ENCODE measurements at places on chromosomes 11 and 22.

- no peak for DNase-seq
Measured at GRCh38 chr22:37448516-37449127, 21.3 kb upstream of the ELFN2 start.

GRCh38 chr11:117868815-117869561 is 7.5 kb downstream of the FXYD6 start:
- no peak for DNase-seq

DNA sequence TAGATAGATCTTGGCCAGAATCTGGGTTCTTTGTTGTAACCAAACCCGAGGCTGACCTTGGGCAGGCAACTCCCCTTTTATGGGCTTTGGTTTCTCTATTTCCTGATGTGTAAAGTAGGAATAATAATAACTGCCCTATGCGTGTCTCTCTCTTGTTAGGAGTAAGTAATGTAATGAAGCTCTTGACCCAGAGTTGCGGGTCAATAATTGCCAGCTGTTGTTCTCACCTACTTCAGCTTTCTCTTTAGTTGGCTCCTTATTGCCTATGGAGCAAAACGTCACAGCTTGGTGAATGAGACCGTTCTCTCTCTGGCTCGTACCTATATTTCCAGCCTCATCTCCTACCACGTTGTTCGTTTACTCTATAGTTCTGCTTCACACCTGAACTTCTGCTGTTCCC is 56.6 kb upstream of the KIRREL3 start:
- no peak for DNase-seq

- no peak for DNase-seq
Measured at GRCh38 chr11:9732453-9732852, 68.6 kb downstream of the SWAP70 start.

DNA sequence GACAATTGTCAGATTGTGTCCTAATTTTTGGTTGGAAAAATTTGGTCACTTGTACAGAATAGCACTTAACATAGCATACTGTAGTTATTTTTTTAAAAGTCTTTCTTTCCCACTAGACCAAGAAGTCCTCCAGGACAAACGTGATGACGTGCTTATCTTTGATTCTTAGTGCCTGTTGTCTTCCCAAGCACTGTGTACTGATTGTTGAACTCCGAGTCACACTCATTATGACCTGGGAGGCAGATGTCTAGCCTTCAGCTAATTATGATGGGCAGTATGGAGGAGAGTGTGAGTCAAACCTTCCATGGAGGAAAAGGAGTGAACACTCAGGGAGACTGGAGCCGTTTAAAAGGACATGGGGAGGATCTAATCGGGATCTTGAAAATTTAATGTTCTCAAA is 119.8 kb downstream of the SPON1 start:
- DNase-seq, result no peak

GRCh38 chr11:1445741-1446445 is 40.7 kb downstream of the MOB2 start:
- no peak for DNase-seq

DNA sequence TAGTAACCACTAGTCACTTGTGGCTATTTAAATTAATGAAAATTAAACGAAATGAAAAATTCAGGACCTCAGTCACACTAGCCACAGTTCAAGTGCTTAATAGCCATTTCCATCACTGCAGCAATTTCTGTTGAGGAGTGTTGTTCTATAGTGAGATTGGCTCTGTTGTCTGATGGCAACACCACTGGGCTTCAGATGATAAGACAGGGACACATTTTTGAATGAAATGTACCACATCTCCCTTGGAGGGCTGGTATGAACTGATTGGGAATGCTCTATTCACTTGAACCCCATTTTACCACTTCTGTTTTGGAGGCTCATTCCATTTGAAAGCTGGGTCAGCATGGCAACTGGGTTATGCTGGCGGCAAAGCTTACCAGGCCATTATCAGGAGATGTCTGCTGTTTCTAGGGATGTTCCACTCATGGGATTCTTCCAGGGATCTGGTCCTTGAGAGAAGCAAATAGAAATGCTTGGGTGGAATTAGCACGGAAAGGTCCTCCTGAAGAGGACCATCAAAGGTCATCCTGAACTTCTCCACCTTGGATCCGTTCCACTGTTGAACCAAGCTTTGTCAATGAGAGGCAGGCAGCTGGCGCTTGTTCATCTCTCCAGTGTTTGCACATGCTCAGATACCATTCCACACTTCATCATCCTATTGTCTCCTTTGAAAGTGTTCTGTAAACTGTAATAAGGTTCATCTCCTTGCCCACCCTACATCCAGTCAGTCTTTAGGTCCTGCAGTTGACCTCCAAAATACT is 7.6 kb downstream of the AMOTL1 start:
- no peak for DNase-seq

- DNase-seq, result no peak
Measured at GRCh38 chr11:134407321-134407828, 4.7 kb downstream of the B3GAT1 start.

- no peak for DNase-seq
Measured at GRCh38 chr11:27315836-27316235, 47.2 kb downstream of the CCDC34 start.

DNA sequence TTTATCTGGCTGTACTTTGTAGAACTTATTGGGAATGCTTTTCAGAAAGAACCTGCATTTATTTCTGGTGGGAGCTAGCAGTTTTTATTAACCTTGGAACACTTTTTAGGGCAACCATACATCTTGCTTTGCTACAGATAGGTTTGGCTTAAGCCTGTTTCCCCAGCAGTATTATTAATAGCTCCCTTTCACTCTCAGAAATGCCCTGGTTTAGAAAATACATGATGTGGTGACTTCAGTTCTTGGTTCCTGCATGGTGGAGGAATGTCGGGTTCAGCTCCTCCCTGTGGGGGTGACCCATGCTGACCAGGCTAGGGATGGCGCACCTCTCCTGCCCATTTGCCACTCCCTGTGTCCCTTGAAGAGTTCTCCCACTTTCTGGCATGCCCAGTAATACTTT is 28.2 kb downstream of the ZBED4 start:
- DNase-seq, result no peak

- DNase-seq, result no peak
Measured at GRCh38 chr22:37218399-37218770, 6.1 kb upstream of the SSTR3 start.

DNA sequence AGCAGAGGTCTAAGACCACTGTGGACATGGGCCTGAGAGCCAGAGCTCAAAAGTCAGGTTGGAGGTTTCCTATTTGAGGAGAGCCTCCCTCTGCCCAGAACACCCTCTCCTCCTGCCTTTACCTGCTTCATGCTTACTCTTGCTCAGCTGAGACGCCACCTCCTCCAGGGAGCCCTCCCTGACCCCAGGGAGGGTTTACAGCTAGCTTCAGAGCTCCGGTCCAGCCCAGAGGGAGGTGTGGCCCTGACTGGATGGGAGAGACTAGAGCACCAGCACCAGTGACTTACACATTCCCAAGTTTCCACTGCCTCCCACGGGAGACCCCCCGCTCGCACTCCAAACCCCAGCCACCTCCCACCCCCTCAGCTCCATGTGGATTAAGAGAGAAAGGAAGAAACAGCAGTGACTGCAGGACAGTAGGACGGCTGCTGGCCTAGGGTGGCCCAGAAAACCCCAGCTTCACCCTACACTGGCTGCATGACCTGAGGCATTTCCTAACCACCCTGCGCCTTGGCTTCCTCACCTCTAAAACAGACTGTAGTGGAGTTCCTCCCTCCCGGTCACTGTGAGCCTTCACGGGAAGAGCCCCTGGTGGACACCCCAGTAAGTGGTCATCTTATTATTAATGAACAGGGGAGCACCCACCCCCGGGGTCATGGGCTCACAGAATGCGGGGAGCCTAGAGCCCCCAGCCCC is 24.5 kb upstream of the PDGFB start:
- DNase-seq, result no peak

DNA sequence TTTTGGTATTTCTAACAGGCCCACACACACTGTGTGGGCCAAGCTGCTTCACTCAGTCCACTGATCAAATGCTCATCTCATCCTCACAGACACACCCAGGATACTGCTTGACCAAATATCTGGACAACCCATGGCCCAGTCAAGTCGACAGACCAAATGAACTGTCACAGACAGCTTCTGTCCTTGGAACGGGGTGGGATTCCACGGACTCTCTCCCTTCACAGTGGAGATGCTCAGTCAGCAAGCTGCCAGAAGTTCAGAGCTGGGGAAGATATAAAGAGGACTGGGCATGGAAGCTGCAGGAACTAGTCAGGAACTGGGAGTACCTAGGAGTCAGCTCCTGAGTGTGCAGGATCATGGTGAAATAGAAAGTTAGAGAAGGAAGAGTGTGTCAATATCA is 34.6 kb upstream of the CD81 start:
- no peak for DNase-seq

DNA sequence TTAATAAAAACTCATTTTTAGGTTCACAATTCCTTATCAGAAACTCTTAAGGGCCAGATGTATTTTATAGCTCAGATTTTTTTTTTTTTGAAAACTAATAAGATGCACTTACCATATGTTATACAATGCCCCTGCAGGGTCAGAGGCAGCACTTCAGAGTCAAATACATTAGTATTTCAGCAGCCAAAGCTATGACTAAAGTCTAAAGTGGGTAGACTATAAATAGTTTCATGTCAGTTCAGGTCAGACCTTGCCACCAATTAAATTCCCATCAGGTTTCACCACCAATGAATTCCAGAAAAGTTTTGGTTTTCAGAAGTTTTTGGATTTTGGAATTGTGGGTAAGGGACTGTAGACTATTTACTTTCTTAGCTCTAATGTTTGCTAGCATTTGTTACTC is 75.9 kb downstream of the FAM83F start:
- no peak for DNase-seq

- no peak for DNase-seq
Measured at GRCh38 chr22:25829237-25829636, 87.2 kb downstream of the MYO18B start.

DNA sequence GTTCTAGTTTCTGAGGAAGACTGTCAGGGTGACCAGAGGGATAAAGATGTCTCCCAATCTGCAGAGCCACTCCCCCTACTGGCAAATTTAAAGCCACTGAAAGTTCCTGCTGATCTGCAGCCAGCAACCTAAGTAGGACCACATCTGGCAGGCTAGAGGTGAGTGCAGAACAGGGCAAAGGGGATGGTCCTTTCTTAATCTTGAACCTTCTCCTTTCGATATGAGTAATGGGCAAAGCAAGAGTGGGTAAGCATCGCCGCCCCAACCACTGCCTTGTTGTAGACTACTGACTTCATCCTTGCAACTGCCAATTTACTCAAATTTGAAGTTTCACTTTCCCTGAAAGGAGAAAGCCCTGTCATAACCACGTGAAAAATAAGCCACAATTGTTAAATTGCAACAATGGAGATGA is 30.7 kb downstream of the SCUBE2 start:
- no peak for DNase-seq

DNA sequence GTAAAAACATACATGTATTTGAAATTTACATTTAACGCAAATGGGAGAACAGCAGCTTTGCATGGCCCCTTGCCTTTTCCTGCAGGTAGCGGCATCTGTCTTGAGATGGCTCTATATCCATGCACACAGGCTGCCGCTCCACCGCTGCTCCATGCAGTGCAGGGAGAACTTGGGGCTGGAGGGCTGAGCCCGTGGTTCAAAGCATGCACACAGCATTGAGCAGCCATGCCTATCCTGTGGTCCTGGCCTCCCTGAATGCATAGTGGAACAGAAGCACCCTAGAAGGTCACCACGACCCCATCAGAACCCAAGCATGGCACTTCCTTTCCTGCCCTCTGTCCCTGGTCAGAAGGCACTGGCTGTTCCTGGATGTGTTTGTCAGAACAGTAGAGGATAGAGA is 35.0 kb upstream of the TP53I11 start:
- DNase-seq, result no peak

- no peak for DNase-seq
Measured at GRCh38 chr11:38448284-38448683, 1850.2 kb upstream of the RAG2 start.

DNA sequence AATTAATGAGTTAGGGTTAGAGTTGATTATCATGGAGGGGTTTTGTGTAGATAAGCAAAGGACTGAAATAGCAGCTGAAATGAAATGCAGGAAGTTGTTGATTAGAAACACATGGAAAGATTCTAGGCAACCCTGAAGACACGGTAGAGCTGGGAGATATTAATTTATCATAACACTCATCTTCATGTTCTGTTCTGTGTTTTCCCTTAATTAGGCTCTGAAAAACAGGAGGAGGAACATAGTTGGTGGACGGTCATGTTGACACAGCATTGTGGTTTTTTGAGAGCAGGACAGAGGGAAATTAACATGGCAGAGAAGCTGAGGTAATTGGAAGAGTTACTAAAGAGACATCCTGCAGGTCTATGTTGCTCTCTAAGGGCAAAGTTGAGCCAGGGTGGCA is 138.8 kb upstream of the UBASH3B start:
- peak; percentile 1 for DNase-seq

- DNase-seq, result peak; percentile 65
Measured at GRCh38 chr22:39997939-39998726, 3.4 kb downstream of the FAM83F start.

GRCh38 chr11:71388637-71389235 is 59.5 kb downstream of the DHCR7 start:
- DNase-seq, result no peak

- no peak for DNase-seq
Measured at GRCh38 chr11:76630600-76631281, 39.8 kb downstream of the LRRC32 start.

GRCh38 chr11:116276051-116277044 is 496.4 kb downstream of the BUD13 start:
- DNase-seq, result no peak

GRCh38 chr11:113977071-113977490 is 2.2 kb downstream of the HTR3A start:
- no peak for DNase-seq

DNA sequence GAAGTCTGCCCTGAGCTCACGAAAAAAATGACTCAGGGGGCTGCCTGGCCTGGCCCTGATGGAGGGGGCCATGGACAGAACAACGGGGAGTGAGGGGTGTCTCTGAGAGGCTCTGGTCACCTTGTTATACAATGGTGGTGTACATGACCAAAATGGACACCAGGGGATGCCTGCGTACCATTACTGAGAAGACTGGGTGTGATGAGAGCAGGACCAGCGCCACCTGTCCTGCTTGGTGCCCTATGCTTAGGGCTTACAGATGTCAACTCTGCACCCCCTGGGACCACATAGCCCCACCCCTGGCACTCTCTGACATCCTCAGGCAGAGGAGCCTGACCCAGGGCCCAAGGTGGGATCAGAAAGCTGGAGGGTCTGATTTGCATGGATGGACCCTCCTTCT is 104.8 kb downstream of the ZNF280B start:
- DNase-seq, result no peak

DNA sequence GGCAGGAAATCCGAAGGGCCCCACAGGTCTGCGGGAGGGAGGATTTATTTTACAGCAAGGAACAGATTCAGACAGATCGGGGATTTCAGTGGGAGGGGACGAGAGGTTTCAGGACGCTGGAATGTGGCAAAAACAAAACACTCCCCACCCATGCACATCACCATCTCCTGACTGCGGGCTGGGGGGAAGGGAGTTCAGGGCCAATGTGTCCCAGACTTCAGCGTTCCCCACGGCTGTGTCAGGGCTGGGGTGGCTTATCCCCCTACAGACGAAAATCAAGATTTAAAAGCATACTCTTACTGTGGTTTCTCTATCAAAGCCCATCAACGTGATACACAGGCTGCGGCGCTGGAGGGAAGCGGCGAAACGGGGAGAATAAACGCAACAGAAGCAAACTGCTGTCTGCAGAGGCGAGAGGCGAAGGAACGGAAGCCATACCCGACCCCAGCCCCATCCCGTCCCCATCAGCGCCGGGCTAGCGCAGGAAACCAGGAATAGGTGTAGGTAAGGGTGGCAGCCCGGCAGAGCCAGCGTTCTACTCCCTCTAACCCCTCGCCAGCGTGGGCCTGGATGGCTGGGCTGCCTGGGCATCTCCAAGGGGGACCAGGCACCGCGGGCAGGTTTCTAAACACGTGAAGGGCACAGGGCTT is 2.7 kb downstream of the TENM4 start:
- DNase-seq, result peak; percentile 51

- no peak for DNase-seq
Measured at GRCh38 chr11:35231076-35231860, 92.3 kb downstream of the CD44 start.

All from SK-N-DZ (cell line).